ENCODE measurements at places on chromosomes 3 and 15.

DNA sequence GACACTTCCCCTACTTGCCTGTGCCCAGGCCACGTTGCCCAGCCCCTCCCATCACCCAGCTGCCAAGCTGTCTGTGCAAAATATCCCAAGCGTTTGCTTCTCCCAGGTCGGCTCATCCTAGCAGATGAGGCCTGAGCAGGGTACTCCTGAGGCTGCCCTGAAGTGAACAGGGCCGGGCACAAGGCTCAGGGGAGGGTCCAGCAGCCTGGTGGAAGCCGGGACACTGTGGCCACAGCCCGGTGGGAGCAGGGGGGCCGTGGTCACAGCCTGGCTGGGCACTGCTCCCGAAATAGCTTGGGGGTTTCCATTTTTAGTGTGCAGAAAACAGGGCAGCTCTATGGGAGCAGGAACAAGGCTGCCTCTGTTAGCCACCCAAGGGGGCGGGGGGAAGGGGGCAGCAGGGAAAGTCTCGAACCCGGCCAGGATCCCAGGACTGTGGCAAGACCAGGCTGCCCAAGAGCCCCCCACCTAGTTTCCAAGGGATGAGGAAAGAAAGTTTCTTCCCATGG, 3.4 kb downstream of the PLXNB1 start:
- DNase-seq, result no peak

DNA sequence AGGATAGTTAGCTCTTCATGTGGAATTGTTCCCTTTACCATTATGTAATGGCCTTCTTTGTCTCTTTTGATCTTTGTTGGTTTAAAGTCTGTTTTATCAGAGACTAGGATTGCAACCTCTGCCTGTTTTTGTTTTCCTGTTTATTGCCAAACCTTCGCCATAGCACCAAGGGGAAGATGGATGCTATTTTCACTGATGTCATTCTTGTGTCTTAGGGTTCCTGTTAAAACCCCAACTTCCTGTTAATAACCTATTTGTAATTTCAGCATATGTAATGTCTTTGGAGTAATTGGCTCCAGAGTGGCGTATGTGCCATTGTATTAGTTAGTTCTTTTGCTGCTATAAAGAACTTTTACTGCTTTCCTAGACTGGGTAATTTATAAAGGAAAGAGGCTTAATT, 10.8 kb downstream of the SAMMSON start:
- DNase-seq, result no peak

GRCh38 chr15:42704492-42704926, 32.4 kb downstream of the CDAN1 start:
- DNase-seq, result peak; percentile 32

DNA sequence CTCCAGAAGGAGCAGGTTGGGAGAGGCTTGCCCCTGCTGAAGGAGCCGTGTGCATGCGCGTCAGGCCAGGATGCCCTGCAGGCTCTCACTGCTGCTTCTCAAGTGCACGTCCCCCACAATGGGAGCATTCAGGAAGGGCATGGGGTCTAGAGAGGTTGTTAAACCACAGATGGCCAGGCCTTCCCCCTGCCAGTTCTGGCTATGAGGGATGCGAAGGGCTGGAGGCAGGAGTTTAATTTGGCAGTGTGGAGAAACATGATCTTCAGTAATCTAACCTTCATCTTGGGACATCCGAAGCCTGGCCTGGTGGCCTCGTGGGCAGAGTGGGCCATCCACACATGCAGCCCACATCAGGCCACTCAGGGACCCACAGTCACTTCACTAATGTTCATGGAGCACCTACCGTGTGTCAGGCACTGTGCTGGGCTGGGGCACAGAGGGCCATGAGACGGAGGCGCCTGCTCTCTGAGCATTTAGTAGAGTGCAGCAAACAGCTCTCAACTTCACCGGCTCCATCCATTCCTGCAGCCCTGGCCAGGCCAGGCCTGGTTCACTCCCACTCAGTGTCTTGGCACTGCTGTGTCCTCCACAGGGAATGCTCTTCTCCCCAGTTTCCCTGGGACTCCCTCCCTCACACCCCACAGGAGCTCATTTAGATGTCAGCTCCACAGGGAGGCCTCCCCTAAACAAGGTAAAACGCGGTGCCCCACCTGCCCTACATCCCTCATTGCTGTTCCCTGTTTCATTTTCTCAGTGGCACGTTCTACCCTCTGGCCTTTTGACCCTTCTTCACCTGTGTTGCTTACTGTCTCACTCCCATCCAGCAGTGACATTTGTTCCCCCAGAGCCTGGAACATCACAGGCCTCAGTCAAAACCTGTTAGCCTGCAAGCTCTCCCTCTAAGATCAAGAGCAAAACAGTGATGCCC, 4.0 kb downstream of the CFAP100 start:
- DNase-seq, result no peak

- peak; percentile 52 for DNase-seq
These were observed 241.7 kb upstream of the ICE2 start for GRCh38 chr15:60720493-60721256.

GRCh38 chr3:189121092-189121491, 50.7 kb upstream of the TPRG1 start:
- no peak for DNase-seq

DNA sequence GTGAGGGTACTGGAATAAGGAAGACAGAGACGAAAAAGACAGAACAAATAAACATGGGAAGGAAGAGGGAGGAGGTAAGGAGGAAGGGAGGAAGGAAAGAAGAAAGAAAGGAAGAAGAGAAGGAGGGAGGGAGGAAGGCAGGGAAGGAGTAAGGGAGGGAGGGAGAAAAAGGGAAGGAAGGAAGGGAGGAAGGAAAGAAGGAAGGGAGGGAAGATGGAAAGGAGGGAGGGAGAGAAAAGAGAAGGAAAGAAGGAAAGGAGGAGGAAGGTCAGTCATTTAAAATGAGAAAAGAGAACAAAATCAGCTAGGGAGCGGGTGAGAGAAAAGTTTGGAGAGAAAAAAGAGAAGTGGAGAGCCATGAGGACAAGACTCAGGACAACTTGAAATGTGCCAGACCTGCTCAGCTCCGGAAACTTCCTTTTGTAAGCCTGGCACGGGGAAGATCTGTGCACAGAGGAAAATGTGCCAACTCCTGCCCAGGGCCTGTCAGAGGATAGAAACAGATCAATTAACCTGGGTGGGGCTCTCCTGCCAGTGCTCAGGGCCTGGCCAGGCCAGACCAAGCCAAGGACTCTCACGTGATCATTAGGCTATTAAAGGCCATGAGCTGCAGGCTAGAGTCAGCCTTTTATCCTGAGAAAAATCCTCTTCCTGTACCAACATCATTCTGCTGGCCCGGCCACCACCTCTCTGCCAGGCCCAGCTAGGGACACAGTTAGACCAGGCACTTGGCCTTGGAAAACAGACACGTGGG, 50.1 kb upstream of the BCL6 start:
- DNase-seq, result no peak

- DNase-seq, result no peak
These were observed 8.8 kb upstream of the DNAJA4 start for GRCh38 chr15:78255421-78256043.

DNA sequence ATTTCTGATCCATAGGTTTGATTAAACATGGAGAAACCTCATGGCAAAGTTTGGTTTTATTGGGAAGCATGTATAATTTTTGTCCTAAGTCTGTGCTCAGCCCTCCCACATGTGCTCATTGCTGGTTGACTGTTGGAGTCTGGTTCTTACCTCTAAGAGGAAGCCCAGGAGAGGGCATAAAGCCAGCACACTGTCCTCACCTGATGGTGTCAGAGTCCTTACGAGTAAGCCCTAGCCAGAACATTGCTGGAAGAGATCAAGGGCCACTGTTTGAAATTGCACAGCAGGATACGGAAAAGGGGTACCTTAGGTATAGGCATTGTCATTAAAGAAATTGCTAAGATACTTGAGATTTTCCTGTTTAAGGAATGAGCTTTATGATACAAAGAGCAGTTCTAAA, 21.3 kb downstream of the MLH1 start:
- DNase-seq, result no peak

DNA sequence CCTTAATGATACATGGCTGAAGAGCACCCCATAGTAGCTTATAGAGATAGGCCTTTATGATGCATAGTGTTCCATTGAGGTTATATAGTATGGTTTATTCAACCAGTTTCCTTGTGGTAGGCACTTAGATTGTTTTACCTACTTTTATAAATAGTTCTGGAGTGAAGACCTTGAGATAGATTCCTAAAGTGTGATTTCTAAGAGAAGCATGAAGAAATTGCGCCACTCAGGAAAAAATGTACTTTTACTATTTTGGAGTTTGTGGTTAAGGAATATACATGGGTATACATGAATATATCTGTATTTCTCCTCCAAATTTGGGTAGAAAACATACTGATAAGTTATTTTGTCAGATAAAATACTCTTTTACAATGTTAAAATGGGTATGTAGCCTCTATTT, 70.5 kb downstream of the CHD2 start:
- DNase-seq, result no peak

DNA sequence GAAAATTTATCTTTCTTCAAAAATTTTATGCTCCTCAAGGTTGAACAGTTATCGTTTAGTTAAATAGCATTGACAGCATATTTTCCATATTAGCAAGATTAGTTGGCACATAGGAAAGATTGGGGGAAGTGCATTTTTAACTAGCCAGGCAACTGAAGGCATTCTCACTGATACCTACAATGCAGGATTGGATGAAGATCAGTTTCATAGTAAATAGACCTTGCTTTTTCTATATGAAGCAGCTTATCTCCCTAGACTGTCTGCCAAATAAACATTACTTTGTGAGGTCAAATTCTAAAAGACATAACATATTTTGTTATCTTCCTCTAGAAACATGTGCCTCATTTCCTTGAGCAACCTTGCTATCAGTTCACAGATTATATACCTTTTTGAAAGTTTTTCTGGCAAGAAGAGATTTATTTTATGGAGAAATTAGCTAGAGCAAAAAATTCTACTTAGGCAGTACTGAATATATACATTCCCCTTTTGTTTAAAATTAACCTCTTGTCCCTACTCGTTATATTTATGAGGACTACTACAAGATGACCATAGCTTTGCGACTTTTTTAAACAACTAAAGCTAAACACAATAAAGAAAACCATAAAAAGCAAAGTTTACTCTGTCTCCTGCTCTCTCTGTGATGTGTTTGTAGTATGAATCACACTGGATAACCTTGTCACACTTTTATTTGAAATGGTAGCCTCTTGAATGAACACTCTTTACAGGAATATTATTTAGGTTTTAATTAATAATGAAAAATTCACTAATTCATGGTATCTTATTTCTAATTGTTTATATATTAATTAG, 654.9 kb upstream of the TBL1XR1 start:
- DNase-seq, result no peak

DNA sequence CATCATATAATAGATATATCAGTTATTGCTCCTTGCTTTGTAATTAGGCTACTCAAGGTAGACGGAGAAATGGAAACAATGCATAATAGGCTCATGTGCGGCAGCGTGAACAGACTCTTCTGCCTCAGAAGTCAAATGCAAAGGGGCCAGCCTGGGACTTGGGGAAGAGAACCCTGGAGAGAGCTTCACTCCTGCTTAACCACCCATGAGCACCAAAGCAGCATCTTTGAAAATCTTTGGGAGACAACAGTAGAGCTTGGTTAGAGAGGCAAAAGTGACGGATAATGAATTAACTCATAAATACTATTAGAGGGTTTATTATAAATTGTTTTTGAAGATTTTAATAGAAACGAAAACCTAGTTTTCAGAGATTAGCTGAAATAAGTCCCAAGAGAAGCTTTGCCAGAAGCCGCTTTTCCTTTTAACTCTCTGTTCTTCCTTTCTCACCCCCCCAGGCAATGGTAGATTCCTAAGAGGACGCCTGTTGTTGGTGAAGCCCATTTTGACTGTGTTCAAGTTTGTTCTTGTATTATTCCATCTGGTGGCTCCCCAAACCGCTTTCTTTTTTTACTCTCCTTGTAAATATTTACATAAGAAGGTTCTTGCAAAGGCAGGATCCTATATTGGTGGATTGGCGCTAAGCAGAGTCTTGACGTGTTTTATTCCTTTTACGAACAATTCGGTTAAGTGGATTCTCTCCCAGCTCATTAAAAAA, 196.0 kb upstream of the TPRG1 start:
- DNase-seq, result no peak

GRCh38 chr3:3847994-3848922, 49.0 kb downstream of the LRRN1 start:
- DNase-seq, result no peak

GRCh38 chr3:185595526-185595925, 9.4 kb downstream of the SENP2 start:
- DNase-seq, result no peak

DNA sequence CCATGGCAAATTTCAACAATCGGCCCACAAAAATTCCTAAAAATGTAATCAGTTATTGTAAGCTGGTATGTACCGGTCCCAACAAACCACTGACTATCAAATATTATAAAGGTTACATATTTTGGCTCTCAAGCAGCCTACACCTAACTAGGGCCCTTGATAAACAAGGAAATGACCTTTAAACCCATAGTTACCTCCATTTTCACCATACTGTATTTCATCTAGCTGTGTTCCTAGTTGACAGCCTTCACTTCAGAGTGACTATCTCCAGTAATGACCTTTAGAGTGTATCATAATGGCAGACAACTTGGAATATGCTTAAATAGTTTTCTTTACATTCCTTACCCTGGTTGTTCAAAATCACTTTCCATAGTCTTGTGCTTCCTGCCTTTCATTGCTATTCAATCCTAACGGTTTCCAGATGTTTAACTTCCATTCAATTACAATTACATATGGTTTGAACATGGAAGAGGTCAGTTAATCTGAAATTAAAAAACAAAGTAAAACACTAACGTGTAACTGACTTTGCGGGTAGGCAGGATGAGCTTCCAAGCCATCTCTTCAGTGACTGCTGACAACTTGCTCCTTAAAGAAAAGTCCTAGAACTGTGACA, 111.9 kb upstream of the TSC22D2 start:
- DNase-seq, result no peak

DNA sequence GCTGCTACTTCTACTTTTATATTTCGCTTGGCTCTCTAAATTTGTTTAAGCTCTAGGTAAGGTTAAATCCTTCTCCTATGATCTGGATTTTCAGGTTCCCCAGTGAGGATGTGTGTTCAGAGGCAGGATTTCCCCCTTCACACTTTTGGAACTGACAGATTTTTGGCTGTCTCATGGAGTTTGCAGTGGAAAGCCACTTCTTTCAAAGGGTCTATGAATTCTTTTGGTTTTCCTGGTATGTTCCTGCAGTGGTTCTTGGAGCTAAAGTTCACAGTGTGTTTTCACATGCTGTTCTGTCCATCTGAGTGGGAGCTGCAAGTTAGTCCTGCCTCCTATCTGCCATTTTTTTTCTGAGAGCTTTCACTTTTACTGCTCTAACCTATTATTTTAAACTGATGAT, 21.6 kb upstream of the TIGIT start:
- no peak for DNase-seq

DNA sequence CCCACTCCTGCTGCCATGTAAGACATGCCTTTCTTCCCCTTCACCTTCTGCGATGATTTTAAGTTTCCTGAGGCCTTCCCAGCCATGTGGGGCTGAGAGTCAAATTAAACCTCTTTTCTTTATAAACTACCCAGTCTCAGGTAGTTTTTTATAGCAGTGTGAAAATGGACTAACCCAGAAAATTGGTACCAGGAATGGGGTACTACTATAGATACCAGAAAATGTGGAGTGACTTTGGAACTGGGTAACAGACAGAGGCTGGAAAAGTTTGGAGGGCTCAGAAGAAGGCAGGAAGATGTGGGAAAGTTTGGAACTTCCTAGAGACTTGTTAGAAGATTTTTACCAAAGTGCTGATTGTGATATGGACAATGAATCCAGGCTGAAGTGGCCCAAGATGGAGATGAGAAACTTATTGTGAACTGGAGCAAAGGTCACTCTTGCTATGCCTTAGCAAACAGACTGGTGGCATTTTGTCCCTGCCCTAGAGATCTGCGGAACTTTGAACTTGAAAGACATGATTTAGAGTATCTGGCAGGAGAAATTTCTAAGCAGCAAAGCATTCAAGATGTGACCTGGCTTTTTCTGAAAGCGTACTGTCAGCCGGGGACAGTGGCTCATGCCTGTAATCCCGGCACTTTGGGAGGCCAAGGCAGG, 52.7 kb downstream of the TMCC1 start:
- DNase-seq, result no peak

Data from activated T-helper 1 cell treated with anti-CD3 and anti-CD28 coated beads, Interleukin-2, amount 50 U/mL, for 16 hours (primary cell).